ENCODE measurements at places on chromosomes 3 and 15.
A peak's percentile ranks its signal among the peaks of the same experiment; 100 is the strongest.

DNA sequence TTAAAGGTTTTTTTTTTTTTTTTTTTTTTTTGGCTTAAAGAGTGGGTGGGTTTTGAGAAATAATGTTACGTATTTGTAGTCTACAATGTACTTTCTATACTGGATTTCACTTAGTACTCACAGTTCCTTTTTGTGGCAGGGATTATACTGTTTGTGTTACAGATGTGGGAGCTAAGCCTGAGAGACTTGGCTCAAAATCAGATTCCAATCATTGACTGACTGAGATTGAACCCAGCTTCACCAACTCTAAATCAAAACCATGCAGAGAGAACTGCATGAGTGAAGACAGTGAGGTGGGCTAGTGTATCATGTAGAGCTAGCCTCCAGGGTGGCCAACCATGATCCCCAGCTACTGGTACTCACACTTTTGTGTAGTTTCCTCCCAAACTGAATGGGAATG, 68.0 kb downstream of the TMEM108 start:
- DNase-seq = no peak

GRCh38 chr3:182212479-182213076, 500.9 kb downstream of the SOX2 start:
- DNase-seq = no peak

DNA sequence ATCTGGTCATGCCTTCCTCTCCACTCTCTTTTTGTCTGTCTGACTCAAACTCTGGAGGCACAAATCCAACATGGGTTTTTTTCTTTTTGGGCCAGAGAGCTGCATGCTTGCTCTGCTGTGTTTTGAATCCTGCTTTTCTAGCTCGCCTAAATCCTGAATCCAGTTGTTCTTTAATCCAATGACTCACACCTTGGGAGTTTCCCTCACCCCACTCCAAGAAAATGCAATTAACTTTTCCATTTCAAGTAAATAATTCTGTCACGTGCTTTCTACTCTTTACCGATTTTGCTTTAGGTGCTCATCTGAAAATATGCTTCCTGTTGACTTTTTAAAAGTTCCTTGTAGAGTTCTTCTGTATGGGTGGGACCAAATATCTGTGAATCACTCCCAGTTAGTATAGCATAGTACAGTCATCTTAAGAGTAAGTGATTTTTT, 47.6 kb downstream of the SLMAP start:
- DNase-seq = no peak

DNA sequence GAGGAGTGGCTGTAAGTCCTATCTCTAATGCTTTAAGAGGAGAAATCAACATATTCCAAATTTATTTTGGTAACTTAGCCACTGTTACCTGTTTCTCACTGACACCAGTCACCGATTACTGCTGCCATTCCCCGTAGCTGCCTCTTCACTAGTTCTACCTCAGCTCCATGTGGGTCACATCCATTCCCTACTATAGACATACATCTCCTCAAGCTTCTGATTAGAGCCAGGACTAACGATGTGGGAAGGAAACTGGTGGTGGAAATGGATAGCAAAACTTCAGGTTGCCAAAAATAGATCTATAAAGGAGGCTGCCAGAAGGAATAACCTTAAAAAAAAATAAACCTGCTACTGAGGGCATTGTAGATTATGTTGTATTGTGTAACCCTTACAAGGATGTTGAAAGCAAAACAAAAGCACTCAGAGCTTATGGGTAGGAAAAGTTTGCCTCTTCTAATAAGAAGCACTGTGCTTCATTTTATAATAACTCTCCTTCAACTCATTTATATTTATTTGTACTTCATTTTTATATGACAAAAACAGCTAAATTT, 56.0 kb downstream of the KAT2B start:
- DNase-seq = no peak

DNA sequence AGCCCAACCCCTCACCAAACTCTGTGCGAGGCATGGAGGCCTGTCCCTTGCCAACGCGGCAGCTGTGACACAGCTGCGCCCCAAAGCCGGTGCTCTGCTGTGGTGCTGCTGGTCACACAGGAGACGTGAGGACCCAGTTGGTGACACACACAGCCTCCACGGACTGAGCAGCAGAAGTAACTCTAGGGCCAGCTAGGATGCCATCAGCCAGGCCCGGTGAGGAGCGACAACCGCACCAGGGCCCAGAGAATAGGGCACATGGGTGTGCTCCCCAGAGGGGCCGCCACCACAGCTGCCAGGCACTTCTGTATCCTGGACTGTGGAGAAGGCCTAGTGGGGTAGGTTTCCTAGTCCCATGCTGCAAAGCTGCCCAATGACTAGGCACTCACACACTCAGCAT, 10.7 kb downstream of the ZXDC start:
- no peak for DNase-seq

GRCh38 chr3:109835958-109836357, 498.6 kb upstream of the DPPA4 start:
- no peak for DNase-seq

GRCh38 chr15:61318802-61319525, 89.9 kb upstream of the RORA start:
- DNase-seq = no peak

GRCh38 chr3:128648402-128648801, 2.2 kb downstream of the RPN1 start:
- DNase-seq = no peak

GRCh38 chr3:64462203-64462602, 225.6 kb downstream of the ADAMTS9 start:
- DNase-seq = no peak

- DNase-seq = no peak
Measured at GRCh38 chr15:55694652-55695150, 48.3 kb downstream of the PRTG start.

GRCh38 chr3:61894988-61895935, 333.9 kb downstream of the PTPRG start:
- peak; percentile 33 for DNase-seq

DNA sequence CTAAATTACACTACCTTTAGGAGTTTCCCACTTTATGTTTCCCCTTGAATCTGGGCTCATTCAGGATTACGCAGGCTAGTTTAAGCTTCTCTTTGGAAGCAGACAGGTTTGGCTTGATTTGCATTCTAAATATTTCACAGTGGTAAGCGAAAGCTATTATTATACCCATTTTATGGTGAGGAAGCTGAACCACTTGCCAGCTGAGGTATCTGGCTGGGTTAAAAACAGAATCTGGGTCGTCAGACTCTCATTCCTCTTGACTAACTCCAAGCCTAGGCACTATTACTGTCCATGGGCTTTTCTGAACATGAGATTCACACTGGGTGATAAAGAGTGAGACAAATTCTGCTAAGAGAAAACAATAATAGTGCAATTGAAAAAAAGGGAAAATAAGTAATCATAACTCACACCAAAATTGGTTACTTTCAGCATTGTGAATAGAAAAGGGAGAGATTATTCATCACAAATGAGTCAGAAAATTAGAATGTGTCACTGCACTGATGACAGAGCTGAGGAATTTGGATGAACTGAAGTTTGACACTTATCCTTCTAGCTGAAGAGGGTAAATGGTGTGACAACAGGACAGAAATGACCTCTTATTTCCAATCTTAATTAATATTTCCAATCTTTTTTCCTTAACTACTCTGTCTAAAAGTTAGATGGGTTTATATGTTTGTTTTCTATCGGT, 211.3 kb downstream of the TIGIT start:
- DNase-seq = peak; percentile 69

GRCh38 chr3:55691141-55691540, 204.0 kb upstream of the WNT5A start:
- DNase-seq = no peak

DNA sequence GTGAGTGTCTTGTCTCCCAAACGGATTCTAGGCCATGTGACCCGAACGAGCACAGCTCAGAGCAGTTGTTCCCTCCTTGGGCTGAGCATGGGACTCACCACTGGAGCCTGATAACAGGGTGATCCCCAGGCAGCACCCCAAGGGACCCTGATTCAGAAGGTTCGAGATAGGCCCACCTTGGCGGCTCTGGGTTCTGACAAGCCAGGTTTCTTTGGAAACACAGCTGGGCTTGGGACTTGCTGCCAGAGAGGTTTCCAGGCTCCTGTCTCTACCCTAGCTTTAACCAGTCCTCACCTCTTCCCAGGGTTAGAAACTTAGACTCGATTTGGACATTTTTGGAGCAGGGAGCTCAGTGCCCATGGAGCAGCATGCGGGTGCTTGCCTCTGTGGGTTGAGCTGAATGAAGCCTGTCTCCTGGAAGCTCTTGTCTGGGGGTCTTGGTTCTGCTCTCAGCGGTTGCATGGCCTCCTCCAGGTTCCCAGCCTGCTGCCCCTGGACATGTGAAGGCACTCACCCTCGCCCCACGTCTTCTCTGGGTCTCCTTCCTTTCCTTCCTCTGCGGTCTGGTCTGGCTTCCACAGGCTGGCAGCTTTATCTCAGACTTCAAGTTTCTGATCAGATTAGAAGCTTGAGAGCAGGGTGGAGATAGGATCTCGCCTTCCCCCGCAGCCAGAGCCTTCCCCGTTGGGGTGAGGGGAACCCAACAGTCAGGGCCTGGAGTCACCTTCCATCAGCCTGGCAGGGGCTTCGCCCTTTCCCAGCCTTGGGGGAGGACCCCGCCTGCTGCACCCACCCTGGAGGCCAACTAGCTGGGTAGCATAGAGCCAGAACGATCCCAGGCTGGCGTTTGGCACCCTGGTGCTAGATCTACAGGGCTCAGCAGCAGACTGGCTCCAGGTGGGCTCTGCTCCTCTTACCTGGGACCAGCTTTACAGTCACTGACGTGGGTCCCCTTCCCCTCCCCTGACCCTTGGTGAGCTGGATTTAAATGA, 21.0 kb downstream of the PAQR5 start:
- DNase-seq = no peak

DNA sequence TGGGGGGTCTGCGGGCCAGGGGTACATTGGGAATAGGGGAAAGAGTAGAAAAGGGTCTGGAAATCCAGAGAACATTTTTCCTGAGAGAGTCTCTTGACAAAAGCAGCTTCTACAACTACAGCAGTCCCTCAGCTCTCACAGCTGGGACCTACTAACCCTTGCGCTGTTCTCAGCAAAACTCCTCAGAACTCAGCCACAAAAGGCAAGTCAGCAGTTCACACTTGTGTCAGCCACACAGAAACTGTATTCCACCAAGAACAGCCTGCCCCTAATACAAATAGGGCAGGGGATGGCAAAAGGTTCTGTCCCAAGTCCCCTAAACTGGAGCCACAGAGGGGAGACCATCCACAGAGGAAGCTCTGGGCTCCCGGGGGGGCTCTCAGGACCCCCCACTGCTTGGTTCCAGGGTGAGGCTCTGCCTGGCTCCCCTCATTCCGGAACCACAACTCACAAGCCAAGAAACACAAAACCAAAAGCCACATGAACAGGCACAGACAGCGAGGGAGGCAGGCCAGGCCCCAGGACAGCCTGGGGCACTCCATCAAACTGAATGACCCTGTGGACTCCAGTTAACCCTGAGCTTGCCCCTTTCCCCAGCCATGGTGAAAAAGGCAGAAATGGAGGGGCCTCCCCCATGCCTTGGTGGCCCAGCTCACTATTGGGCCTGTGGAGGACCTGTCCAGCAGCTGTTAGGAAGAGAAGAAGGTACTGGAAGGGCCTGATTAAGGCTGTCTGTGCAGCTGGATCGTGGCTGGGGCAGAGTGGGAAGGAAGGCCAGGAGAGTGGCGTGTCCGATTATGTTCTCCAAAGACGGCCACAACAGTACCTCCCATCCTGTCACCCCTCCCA, 162.0 kb downstream of the CHSY1 start:
- DNase-seq = no peak

GRCh38 chr3:35793667-35794066, 154.3 kb downstream of the ARPP21 start:
- DNase-seq = no peak

DNA sequence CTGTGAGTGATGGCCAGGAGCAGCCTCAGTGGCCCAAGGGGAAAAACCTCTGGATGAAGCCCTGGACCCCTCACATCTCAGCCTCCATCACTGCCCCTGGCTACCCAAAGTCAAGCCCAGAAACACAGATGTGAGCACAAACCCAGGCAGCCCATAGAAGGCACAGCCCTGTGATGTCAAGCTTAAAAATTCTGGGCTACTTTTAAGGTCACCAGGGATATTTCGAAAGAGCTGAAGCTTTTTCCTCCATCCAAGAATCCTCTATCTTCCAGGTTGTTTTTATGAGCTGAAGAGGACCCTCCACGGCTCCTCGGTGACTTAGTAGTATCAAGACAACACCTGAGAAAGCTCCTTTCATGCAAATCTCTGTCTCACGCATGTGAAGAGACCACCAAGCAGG, 11.5 kb downstream of the LIPC start:
- no peak for DNase-seq

- DNase-seq = no peak
Measured at GRCh38 chr3:111737047-111737705, 121.9 kb upstream of the PHLDB2 start.

DNA sequence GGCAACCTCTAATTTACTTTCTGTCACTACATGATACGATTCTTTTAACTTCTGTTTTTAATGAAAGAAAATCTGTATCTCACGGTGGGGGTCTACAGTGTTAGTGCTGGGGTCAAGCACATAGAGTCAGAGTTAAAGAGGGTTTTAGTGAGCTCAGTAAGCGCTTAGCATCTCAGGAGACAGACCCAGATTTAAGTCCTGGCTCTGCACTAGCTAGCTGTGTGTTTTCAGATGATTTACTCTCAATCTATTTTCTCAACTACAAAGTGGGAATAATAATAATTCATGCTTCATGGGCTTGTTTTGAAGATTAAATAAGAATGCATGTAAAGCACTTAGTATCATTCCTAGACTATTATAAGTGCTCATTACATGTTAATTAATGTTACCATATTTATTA, 63.4 kb upstream of the KBTBD8 start:
- no peak for DNase-seq

DNA sequence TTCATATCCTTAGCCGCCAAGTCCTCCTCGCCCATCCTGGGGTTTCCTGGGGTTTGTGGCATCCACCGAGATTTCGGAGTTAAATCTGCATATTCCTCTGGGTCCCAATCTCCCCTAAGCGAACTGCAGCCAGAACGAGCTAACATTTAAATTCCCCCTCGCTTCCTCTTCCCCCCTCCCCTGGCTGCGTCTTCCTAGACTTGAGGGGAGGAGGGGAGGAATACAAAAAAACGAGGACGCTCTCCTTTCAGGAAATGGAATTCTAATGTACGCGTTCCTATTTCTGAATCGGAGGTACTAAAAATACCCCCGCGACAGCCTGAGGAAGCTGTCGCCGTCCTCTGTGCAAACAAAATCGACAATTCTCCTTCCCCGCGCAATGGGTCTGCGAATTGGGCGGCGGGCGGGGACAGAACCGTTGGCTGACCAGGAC, 5.6 kb downstream of the FEZF2 start:
- DNase-seq = no peak

DNA sequence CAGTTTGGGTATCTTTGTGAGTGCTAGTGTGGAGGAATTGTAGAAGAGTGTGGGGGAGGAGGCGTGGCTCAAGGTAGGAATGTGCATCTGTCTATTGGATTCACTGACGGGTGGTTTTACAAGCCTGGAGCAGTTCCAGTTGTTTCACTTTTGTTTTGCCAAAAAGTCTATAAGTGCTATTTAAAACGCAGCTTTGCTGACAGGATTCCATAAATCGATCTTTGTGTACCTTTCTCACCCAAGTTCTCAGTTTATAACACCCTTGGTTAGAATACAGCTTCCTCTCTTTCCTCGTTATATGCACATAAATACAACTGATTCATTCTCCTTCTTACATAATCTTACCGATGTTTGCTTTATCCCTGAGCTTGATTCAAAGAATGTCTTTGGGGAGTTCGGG, 123.2 kb upstream of the UBE2E2 start:
- no peak for DNase-seq

Data from trophoblast cell (in vitro differentiated cells and primary cell).